ENCODE measurements at places on chromosomes 6 and 20.

- DNase-seq = no peak
Measured at GRCh38 chr6:69813508-69813907, 16.7 kb upstream of the LMBRD1 start.

DNA sequence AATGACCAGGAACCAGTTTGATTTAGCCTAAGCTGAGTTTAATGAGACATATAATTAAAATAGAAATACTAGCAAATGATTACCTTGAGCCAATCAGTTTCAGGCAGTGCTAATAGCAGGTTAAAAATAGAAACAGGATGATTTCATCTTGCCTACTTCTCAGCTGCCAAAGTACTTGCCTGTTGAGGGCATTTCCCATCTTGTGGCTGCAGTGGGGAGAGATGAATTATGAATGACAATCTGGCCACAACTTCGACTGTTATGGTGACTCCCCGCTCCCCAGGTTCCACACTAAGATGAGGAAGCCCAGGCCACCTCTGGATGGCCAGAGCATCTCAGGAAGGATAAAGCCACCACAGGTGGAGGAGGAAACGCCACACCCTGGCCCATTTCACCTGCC, 31.3 kb downstream of the MBOAT1 start:
- DNase-seq = no peak

DNA sequence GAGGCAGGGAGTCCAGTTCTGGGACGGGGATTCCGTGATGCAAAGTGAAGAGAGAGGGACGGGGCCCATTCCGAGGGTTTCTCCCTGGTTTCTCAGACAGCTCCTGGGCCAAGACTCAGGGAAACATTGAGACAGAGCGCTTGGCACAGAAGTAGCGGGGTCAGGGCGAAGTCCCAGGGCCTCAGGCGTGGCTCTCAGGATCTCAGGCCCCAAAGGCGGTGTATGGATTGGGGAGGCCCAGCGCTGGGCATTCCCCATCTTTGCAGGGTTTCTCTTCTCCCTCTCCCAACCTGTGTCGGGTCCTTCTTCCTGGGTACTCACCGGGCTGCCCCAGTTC, 35.9 kb upstream of the HLA-G start:
- DNase-seq = no peak

DNA sequence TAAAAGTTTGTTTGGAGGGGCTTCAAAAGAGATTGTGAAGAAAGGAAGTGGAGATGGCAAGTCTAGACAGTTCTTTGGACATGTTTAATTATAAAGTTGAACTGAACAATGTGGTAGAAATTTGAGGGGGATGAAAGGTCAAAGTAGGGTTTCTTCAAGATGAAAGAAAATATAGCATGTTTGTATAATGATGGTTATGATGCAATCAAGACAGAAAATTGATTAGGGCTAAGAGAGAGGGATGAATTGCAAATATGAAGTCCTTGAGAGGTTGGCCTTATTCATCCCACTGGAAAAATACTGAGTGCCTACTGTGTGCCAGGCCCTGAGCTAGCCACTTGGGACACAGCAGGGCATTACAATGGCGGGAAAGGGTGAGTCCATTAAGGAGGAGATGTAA, 37.6 kb downstream of the NHSL1 start:
- no peak for DNase-seq

- no peak for DNase-seq
Measured at GRCh38 chr6:4510906-4511640, 265.1 kb upstream of the CDYL start.

- no peak for DNase-seq
Measured at GRCh38 chr6:80622641-80623040, 516.2 kb downstream of the BCKDHB start.

DNA sequence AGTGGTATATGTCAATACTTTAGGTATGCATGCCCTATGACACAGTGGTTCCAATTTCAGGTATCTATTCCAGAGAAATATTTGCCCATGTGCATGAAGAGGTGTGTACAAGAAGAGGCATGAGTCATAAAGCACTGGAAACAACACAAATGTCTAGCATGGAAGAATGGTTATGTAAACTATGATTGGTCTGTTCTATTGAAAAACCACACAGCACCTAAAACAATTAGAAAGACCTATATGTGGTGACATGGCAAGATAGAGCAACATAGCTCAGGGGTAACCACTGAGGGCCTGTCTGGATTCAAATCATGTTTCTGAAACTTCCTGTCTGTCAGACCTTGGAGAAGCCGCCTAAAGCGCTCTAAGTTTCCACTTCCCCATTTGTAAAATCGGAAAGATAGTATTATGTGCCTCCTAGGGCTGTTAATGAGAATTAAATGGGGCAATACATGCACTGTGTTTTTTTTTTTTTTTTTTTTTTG, 76.0 kb upstream of the SHLD1 start:
- peak; percentile 31 for DNase-seq

DNA sequence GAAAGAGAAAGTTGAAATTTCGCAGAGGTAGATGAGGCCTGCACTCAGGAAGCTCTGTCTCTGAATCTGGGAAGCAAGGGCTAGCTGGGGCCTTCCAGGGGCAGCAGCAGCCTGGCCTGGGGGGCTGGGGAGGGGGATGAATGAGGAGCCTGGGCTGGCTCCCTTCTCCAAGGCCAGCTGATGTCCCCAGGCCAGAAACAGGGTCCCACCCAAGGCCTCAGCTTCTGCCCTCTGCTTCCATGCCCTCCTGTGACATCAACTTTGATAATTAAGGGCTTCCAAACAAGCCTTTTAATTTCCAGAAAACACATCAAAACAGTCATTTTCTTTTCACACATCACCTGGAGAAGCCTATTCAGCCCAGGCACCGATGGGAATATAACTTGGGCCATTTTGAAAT, 15.4 kb downstream of the TFAP2A start:
- DNase-seq = no peak

GRCh38 chr20:62485062-62485700, 9.4 kb upstream of the GATA5 start:
- no peak for DNase-seq

DNA sequence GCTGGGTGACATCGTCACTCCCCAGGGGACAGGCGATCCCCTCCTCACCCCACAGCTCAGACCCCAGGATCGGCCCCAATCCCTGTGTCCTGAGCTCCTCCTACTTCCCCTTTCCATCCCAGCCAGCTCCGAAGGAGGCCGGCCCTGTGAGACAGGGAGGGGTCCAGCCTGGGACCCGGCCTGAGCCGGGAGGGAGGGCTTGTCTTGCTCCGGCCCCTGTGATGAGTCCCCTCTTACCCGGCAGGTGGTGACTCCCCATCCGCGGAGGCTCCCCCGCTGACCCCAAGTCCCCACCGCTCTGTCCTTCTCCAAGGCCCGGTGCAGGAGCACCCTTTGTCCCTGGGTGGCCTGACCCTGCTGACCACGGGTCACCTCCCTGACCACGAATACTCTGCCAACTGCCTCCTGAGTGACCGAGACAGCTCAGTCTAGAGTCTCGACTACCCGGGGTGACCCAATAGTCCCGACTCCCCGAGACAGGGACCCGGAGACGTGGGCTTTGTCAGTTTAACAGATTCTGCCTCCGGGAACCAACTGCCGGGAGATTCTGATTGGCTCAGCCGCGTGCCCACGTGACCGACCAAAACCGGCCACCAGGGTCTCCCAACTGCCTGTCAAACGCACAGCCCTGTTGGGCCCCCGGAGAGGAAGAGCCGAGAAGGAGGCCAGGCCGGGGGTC, 187.4 kb upstream of the PROKR2 start:
- peak; percentile 48 for DNase-seq

DNA sequence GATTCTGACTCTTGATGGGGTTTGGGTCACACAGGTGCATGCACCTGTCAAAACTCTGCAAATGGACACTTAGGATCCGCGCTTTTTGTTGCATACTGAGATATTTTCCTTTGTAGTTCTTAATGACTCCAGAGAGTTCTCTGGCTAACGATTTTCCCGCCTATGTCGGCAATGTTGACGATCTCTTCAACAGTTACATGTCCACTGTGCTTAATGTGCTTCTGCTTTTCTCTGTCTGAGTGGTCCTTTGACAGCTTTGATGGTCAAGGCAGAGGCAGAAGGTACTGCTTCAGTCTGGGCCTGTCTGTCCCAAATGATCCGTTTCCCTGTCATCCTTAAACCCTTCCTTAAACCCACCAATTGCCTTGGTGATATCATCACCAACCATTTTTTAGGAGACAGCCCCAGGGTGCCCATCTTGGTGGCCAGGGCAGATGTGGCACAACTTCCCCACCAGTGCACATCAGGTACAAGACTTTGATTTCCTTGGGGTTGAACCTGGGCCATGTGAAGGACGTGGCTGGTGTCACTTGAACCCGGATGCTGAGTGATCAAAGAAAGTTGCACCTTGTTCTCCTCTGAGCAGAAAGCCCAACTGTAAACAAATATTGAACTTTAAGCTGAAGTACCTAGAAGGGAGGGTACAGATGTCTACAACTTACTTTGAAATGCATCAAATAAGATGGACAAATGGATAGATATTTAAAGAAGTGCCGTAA, 10.7 kb upstream of the BPIFB1 start:
- no peak for DNase-seq

GRCh38 chr6:163417595-163417994, 3.1 kb downstream of the QKI start:
- DNase-seq = no peak

DNA sequence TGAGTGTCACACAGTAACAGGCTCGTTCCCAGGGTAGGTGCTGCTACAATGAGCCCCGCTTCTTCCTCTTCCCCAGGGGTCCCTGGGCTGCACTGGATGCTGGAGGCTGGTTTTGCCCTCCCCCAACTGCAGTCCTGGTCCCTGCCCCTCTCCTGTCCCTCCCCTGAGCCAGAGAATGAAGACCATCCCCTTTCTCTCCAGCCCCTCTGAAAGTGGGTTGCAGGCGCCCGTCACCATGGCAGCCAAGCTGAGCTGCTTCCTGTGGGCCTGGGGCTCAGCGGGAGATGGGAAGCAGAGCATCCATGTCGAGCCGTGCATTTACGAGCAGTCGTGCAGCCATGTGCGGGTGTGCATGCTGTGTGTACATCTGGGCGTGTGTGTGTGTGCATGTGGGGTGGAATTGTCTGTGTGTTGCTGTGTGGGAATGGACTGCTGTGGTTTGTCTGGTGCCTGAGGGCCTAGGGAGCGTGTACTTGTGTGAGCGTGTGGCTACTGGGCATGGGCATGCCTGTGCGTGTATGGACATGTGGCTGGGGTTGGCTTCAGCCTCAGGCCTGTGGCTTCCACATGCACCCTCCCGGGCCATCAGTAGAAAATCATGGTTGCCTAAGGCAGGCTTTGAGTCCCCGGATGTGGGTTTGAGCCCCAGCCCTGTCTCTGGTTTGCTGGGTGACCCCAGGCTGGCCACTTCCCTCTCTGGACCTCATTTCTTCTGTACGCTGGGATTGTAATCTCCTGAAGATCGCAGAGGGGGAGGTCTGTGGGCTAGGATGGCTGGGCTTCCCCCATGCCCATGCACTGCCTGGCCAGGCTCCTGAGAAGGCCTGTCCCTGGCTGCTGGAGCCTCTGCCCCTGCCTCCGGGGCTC, 48.8 kb downstream of the SRC start:
- DNase-seq = no peak

GRCh38 chr6:131182991-131183425, 47.7 kb downstream of the AKAP7 start:
- peak; percentile 55 for DNase-seq

GRCh38 chr6:16966791-16967469, 134.9 kb upstream of the STMND1 start:
- DNase-seq = no peak
